ENCODE measurements at places on chromosomes 2 and 18.

DNA sequence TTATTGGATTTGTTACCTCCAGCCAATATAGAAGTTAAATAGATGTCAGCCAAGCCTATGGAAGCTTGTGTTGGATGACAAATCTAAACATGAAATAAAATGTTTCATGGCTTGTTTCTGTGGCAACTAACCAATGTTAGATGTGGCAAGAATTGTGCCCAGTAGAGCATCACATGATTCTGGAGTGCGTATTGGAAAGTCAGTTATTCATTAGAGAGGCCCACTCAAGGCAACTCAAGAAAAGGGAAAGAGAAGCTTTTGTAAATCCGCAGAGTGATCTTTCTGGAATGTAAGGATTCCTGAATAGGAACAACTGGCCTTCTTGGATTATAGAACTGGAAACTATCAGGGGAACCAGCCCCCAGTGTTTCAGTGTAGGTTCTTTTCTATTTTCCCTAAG lies 162.9 kb downstream of the TMEM247 start:
- no peak for DNase-seq

DNA sequence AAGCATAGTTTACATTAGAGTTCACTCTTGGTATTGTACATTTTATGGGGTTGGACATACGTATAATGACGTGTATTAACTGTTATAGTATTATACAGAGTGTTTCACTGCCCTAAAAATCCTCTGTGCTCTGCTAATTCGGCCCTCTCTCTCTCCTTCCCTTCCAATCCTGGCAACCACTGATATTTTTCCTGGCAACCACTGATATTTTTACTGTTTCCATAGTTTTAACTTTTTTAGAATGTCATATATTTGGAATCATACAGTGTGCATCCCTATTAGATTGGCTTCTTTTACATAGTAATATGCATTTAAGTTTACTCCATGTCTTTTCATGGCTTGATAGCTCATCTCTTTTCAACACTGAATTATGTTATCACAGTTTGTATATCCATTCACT lies 526.7 kb downstream of the RIT2 start:
- DNase-seq, result no peak

- no peak for DNase-seq
These were observed 489.3 kb downstream of the DCC start for GRCh38 chr18:52829320-52829719.

DNA sequence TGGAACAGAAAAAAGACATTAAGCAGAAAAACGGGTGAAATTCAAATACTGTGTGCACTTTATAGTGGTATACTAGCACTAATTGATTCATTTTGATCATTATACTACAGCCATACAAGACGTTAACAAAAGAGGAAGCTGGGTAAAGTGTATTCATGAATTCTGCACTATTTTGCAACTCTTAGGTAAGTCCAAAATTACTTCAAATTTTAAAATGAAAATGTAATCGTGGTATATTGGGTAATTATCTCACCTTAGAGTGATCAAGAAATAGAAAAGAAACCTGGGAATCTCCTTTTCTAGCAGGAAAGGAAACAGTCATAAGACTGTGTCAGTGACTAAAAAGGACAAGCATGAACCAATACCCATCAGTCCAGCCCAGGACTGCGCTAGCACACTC lies 5.4 kb downstream of the TGFBRAP1 start:
- DNase-seq, result no peak

DNA sequence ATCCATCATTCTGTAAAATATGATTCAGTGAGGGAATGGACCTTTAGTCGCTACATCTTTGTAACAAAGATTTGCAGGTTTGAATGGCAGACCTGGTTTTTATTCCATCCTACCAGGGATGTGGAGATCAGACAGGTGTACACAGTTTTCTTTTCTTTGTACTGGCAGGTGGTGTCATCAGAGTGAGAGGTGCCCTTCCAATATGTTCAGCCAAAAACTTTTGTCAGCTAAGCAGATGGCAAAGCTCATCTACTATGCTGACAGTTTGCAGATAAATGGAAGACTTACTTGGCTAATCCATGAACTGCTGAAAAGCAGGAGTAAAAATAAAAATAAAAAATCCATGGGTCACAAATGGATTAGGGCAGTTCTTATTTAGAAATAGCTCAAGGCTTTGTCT lies 185.5 kb upstream of the DOK6 start:
- no peak for DNase-seq

DNA sequence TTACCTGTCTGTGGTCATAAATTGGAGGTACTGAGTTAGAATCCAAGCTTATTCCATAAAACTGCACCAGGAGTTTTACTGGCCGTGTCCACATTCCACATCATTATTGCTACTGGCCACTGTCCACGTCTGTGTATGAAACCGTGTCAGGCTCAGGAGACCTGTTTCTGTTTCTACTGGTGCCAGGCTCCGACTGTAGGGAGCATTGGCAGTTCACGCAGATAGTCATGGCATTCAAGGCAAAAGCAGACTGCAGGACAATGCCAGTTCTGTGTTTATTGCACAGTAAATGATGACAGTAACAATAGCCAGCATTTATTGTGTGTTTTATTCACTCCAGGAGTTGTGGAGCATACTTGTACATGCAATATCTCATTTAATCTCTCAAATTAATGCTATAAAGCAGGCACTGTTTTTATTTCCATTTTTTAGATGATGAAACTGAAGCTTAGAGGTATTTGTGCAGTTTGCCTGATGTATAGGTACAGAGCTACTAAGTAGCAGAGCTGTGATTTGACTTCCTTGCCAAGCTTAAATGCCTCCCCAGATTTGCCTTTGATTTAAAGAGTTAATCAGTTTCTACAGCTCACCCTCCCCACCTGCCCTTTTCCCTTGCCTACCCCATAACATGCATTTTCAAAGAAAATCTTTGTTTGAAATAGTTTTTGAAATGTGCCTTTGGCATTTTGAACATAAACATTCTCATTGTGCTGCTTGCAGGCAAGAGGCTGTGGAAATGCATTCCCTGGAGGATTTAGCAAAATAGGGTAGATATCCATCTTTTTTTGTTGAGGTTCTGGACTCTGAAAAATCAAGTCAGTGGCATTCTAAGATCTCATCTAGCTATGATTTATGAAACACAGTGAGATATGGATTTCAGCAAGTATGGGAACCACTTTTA lies 55.5 kb downstream of the MAP4K4 start:
- no peak for DNase-seq

DNA sequence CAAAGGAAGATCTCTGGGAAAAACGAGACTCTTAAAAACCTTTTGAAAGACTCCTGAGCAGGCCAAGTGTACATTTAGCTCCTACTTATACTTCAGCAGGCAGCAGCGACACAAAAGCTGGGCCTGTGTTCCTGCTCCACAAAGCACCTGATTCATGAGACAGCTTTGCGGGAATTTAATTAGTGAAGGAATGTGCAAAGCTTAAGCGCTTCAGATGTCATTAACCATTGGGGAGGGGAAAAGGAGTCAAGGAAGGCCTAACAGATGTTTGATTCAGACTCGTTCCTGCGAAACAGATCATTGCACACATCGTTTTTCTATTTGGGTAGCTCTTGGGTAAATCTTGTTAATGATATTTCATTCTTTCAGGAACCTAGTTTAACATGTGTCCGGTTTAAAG lies 125.9 kb downstream of the MAIP1 start:
- DNase-seq, result no peak

GRCh38 chr2:10499275-10499907 lies 51.3 kb upstream of the ODC1 start:
- DNase-seq, result no peak

DNA sequence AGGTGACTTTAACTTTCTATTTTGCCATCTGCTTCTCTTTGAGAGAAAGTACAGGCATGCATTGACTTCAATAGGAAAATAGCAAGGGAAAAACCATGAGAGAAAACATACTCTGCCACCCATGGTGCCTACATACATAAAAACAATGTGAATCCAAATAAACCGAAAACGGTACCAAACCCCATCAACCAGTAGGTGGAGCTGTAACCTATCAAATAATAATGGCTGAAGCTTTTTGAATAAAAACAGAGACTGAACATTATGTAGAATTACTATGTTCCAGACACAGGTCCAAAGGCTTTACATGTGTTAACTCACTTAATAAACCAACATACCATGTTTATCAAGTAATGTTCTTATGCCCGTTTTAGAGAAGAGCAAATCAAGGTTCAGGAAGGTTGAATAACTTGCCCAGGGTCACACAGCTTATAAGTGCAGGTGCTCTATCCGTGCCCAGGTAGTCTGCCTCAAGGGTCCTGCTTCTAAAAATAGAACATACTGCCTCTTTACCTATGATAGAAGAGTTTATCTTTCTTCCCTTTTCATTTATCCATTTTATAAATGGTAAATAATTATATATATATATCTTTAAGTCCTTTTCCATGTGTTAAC lies 293.9 kb upstream of the SYT4 start:
- DNase-seq, result peak; percentile 72

DNA sequence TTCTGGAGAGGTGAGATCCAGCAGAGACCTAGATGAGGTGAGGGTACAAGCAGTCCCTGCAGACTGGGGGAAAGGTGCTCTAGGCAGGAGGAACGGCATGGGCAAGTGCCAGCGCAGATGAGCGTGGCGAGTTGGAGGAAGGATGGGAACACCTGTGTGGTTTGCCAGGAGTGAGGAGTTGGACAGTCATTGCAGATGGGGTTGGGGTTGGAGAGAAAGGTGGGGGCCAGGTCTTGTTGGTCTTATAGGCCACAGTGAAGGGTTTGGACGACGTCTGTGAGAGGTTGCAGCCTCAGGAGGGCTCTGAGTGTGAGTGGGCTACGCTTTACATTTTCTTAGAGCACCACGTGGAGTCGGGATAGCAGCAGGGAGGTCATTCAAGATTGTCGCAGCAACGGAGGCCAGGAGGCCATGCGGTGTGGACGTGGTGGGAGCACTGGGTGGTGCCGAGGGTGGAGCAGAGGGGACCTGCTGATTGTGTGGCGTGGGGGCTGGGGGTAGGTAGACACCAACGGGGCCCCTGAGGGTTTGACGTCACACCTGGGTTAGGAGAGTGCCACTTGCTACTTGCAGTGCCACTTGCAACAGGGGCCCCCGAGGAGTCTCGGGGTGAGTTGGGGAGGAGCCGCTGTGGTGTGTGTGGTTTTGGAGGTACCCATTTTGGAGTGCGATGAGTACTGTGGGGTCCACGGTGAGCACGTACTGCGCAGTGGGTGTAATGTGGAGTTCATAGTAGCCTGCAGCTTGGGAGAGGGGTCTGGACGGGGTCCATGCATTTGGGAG lies 66.2 kb downstream of the LPIN1 start:
- DNase-seq, result no peak

- no peak for DNase-seq
These were observed 17.2 kb downstream of the MAL start for GRCh38 chr2:95042472-95043271.

DNA sequence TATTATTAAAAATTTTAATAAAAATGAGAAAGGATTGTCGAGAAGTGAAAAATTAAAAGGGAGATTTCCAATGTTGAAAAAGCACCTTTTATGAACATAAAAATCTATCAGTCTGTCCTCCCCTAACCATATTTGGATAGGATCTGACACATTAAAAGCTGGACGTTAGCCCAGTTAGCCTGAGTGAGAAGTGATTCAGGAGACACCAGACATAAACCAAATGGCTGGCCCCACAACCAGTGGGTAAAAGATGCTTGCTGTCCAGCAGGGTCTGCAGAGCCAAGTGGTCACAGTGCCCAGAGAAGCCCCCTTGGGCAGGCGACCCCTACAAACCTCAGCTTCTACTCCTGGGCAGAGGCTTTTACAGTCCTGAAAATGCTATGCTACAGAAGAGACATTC lies 253.8 kb upstream of the LYPD1 start:
- no peak for DNase-seq

DNA sequence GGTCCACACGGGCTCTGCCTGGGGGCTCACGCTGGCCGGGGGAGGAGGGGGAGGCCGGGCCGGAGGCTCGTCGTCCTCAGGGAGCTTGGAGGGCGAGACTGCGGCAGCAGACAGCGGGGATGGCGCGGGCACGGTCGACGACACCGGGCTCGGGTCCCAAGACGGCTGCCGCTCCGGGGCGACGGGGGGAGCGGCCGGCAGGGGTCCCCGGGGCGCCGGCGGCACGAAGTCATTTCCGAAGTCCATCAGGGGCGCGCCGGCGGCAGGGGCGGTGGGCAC lies 491 bp downstream of the RTN4 start:
- DNase-seq, result no peak

GRCh38 chr2:72457801-72458516 lies 310.3 kb upstream of the CYP26B1 start:
- no peak for DNase-seq

- DNase-seq, result peak; percentile 94
These were observed 140.9 kb downstream of the CAPN13 start for GRCh38 chr2:30666266-30666874.

DNA sequence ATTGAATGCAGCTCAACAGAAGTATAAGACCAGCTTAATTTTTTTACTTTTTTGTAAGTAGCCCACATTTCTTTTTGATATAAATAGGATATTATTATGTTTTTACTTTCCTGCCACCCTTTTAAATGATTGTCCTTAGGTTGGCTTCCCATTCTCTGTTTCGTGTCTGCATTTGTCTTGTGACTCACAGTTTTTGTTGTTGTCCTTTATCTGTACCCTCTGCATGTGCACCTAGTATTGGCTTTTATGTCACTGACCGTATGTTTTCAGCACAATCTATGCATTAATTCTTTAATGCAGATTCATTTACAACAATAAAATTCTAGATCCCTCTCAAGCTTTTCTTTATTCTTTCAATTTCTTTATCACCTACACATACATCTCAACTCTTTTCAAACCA lies 474.2 kb upstream of the FANCL start:
- DNase-seq, result no peak

DNA sequence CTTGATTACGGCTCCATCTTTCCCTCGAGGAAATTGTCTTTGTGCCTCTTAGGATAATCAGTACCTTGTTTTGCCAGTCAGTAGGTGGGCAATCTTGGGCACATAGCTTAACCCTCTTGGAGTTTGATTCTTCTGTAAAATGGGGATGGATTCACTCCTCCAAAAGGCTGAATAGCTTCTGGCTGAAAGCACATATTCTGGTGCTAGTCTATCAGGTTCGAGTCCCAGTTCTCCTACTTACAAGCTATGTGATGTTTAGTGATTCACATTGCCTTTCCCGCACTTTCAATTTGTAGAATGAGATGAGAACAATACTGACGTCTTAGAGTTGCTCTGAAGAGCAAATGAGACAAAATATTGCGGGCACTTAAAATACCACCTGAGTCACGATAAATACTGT lies 43.9 kb downstream of the ATIC start:
- DNase-seq, result no peak

DNA sequence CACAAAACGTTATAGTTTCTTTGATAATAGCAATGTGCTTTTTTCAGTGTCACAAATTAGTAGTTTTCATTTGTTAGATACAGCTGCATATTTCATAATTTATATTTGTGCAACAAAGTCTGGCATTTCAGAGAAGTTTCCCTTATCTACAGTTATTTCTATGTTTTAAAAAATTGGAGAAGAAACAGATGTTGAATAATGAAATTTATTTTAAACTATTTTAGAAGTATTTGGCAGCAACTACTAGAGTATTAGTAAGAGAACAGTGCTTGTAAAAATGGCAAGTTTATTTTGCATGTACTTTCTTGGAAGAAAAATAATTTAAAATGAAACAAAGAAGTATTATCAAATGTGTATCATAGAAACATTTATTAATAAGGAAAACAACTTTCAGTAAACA lies 68.6 kb upstream of the COL5A2 start:
- DNase-seq, result no peak

Measured in NAMALWA (cell line).